OCI-LY7 (cell line): ENCODE measurements at places on chromosomes 2 and 18.

DNA sequence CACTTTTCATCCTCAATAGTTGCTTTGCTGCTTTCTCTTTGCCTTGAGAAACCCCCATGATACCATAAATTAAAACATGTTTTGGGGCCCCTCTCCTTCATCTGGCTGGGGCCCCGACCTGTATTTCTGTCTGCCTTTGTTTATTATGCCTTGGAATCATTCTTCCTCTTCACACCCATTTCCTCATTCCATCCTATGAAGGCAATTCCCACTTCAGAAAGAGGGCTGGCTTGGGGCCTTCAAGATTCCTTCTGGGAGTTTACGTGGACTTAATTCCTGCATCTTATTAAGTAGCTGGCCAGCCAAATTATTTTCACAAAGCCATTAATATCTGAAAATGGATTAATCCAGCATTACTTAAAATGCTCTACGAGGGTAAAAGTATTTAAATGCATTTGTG is 6.8 kb upstream of the LRRTM1 start:
- DNase-seq, result no peak

DNA sequence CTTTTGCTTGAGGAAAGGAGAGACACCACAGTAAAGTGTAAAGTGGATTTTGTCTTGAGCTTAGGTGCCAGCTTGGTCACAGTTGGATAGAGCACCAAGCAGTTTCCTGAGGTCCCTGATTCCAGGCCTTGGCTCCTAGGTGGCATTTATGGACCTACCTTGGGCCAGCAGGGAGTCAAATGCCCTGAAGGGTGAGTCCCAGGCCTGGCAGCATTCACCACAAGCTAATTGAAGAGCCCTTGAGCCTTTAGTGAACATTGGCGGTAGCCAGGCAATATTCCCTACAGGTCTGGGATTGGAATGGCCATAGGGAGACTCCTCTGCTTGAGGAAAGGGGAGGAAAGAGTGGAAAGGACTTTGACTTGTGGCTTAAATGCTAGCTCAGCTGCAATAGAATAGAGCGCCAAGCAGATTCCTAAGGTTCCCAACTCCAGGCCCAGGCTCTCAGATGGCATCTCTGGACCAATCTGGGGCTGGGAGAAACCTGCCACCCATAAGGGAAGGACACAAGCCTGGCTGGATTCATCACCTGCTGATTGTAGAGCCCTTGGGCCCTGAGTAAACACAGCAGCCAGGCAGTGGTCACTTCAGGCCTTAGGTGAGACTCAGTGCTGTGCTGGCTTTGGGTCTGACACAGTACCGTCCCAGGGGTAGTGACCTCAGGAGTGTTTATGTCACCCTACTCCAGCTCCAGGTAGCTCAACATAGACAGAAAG is 137.5 kb upstream of the OTOS start:
- DNase-seq, result no peak

DNA sequence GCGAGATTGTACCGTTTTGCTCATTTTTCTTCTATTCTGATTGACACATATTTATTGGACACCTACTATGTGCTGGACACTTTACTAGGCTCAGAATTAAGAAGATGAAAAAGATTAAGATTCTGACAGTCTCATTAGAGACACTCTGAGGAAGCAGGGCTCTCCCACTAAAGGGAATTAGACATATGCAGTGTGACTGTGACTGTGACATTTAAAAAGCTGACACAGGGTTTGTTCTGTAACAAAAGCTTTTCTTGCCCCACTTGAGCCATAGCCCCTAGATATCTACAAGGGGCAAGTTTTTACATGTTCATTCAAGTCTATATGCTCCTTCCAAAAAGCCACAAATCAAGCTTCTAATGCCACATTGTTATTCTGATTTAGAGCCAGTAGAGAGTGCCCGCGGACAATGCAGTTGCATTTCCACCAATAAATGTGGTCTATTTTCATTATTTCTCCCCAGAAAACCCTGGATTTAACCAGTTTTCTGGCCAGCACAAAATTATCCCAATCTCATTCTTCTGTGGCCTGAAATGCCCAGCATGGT is 9.8 kb downstream of the ARHGAP25 start:
- no peak for DNase-seq

DNA sequence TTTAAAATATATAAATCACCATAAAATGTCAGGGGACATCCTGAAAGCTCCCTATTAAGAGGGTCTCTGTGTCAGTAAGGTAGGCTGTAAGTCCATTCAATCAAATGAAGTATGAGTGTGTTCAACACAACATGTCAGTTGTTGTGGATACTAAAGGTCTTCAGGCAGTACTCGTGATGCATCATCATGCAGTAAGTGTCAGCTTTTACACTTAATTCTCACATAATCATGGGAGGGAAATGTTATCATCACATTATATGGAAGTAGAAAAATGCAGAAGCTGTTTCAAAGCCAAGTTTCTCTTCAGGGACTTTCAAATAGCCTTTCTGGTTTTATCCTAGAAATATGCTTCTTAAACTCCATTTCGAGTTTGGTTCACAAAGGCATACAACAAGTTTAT is 477.1 kb upstream of the ID2 start:
- no peak for DNase-seq

DNA sequence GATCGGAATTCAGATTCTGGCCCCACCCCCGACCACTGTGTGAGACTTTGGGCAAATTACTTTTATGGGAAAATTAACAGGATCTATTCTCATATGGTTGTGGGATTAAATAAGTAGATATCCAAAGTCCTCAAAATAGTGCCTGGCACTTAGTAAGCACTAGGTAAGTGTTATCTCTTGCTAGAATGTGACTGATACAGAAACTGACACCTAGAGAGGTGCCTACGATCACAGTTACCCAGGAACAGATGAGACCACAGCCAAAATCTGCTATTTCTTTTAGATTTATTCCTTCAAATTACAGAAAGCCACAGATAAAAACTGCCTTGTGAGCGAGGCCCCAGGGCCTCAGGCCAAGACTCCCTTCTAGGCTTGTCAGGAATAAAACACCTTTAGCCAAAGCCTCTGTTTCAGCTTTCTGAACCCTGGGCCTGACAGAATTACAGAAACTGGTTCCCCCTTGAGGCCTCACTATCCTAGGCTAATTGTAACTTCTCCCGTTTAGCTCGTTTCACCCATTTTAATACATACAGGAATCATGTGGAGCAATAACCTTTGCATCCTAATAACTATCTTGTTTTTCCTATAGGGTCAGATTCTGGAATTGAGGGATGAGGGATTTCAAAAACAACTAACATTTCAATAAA is 22.3 kb upstream of the CHMP1B start:
- DNase-seq, result no peak

GRCh38 chr2:16553226-16553625 is 112.4 kb downstream of the CYRIA start:
- DNase-seq, result peak; percentile 59

- DNase-seq, result no peak
Observed at GRCh38 chr2:108923019-108923700, 65.9 kb downstream of the EDAR start.

DNA sequence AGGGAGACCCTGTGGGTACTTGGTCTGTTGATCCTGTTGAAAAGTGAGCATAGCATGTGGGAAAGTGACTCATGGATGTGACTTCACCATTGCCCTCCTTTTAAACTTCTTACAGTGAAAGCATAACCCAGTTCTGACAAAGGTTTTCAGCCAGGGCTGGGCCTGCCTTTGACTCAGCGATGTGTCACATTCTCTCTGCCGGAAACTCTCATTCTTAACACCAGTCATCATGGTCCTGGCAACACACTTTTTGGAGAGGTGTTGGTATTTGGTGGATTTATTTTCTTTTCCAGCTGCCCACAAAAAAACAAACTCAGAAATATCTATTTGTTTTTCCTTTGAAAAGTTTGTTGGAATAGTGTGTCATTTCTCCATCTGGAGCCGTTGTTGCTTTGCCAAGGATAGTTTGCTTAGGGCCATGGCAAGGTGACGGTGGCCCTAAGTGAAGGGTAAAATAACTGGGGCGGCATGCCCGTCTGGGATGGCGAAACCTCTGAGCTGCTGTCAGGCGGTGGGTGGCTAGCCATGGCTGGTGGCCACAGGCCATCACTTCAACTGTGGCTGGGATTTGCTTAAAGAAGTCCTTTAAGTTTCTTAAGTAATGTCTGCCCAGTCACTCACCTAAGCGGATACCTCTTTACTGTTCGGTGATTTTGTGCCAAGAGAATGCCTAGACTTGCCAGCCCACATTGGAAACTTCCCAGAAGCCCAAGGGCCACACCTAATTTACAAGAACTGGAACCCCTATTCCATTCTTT is 123.3 kb downstream of the LTBP1 start:
- no peak for DNase-seq

DNA sequence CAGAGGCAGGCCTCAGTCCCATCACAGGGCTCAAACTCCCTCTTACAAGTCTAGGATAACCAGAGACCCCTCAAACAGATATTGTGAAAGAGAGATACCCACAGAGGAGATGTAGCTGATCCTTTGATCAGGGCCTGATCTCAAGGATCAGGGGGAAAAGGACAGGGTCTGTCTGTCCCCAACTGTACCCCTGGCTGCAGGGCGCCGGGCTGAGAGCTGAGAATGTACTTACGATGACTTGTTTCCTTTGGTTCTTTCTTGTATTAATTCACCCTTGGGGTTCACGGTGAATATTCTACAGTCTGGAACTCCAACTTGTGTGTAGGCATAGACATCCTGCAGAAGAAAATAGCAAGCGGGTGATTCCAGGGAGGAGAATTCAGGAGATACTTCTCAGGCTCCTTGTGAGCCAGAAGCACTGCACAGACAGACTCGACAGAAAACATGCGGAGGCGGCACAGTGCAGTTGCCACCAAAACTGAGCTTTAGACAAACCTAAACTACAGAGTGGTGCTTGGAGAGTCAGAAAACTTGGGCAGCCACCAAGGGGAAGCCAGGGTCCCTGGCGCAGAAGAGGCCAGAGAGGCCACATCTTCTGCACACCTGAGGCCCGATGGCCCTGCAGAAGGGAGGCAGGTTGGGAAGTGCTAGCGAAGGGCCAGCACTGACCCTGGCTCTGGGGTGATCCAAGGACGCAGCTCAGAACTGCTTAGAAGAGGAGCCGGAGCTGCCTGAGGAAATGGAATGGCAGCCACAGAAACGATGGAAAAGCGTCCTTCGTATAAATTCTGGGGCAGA is 73.9 kb downstream of the EMILIN2 start:
- DNase-seq, result no peak

GRCh38 chr2:109702250-109702985 is 88.3 kb downstream of the SOWAHC start:
- DNase-seq, result no peak

GRCh38 chr2:207480521-207481040 is 49.2 kb upstream of the CREB1 start:
- DNase-seq, result no peak

DNA sequence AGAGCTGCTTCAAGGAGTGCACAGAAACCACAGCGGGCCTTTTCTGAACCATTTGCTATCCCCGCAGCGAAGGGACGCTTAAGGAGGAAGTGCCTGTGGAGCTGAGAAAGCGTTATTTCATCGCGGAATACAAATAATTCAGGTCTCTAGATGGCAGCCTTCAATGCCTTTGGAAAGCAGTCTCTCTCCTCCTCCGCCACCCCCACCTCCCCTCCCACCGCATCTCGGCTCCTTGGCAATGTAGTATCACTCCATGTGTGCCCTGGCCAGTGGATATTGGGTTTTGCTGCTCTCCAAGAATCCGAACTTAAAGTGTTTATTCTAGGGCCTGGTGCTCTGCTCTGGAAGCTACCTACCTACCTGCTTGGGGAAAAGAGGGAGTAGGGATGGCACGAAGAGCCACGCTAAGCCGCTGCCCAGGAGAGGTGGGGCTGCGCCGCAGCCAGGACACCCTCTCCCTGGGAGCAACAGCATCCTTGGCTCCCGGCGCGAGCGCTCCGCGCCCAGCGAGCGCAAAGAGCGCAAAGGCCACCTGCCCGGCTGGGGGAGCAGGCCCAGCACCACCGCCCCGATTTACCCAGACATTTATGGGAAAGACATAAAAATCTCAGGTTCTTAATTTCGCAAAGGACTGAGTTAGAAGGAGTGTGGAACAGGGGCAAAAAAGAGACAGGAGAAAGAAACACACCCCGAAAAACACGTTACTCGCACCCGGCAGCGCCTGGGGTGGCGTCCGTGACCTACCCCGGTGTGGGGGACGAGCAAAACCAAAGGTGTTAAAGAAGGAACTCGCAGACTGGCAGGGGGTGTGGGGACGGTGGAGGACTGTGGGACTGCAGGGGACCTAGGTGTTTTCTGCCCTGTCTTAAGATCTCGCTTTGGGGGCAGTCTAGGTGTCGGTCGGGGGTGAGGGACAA is 1.0 kb downstream of the SPHKAP start:
- DNase-seq, result no peak

- DNase-seq, result no peak
Observed at GRCh38 chr2:30162806-30163205, 16.0 kb downstream of the YPEL5 start.

GRCh38 chr18:77528872-77529271 is 279.2 kb downstream of the GALR1 start:
- no peak for DNase-seq

- no peak for DNase-seq
Observed at GRCh38 chr2:147031897-147032296, 812.9 kb upstream of the ACVR2A start.

DNA sequence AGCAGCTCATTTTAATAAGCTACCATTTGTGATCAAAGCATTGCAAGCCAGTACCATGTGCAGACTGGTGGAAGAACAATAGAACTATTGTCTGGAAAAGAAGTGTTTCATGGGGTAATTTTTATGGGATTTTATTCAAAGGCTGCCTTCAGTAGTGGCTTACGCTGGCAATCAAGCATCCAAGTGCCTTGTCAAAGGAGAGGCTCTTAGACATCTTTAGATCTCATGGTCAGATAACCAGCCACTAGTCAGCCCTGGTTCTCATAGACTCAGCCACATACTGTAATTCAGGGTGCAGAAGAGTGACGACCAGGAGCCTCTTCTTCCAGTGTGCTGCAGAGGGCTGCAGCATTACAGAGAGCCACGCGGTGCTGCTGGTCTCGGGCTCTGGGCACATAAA is 98.5 kb upstream of the NOSTRIN start:
- DNase-seq, result no peak

- DNase-seq, result no peak
Observed at GRCh38 chr2:175432021-175432420, 250.5 kb upstream of the ATP5MC3 start.

- DNase-seq, result no peak
Observed at GRCh38 chr2:68059784-68060525, 2.8 kb downstream of the C1D start.

GRCh38 chr18:8406186-8406867 is 202.9 kb upstream of the RAB12 start:
- no peak for DNase-seq

DNA sequence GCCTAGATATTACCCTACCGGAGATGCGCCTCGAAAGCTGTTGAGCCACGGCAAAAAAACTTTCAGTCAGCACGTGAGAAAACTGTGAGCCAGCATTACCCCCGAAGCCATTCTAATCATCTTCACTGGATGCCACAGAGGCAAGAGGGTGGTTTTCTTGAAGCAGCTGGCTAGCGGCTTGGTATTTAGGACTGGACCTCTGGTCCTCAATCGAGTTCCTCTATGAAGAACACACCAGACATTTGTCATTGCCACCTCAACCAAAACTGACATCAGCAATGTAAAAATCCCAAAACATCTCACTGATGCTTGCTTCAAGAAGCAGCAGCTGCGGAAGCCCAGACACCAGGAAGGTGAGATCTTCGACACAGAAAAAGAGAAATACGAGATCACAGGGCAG is 52.8 kb upstream of the SLC66A3 start:
- DNase-seq, result no peak
